ENCODE measurements at places on chromosomes 12 and 14.
A peak's percentile ranks its signal among the peaks of the same experiment; 100 is the strongest.

DNA sequence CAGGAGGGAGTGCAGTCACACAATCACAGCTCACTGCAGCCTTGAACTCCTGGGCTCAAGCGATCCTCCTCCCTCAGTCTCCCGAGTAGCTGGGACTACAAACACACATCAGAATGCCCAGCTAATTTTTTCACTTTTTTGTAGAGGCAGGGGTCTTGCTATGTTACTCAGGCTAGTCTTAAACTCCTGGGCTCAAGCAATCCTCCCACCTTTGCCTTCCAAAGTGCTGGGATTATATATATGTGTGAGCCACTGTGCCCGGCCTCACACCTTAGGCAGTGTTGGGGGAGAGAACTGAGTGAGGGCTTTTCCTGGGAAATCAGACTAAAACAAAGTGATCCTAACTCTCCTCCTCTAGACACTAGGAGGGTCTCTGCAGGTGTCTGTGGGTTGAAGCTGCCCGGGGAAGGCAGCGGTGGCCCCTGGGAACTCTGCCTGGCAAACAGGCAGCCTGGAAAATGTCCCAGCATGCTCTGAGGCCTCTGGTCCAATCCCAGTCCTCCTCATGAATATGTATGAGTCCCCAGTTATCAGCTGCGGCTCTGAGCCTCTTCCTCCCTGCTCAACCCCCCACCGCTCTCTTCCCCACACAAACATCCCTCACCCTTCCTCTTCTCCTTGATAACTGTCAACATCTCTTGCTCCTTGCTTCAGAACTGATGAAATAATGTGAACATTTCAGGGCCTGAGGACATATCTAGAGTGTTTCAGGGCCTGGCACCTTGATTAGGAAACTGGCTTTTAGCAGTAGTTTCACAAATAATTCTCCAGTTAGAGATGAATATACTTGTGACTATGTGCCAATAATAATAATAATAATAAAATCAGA lies 7.9 kb upstream of the NAA25 start:
- peak; percentile 29 for DNase-seq

- no peak for DNase-seq
Measured at GRCh38 chr14:98564006-98564405, 708.0 kb downstream of the BCL11B start.

- DNase-seq: no peak
Measured at GRCh38 chr12:34372003-34372402, 349.7 kb downstream of the ALG10 start.

- DNase-seq: no peak
Measured at GRCh38 chr14:47189911-47190484, 485.4 kb downstream of the MDGA2 start.

DNA sequence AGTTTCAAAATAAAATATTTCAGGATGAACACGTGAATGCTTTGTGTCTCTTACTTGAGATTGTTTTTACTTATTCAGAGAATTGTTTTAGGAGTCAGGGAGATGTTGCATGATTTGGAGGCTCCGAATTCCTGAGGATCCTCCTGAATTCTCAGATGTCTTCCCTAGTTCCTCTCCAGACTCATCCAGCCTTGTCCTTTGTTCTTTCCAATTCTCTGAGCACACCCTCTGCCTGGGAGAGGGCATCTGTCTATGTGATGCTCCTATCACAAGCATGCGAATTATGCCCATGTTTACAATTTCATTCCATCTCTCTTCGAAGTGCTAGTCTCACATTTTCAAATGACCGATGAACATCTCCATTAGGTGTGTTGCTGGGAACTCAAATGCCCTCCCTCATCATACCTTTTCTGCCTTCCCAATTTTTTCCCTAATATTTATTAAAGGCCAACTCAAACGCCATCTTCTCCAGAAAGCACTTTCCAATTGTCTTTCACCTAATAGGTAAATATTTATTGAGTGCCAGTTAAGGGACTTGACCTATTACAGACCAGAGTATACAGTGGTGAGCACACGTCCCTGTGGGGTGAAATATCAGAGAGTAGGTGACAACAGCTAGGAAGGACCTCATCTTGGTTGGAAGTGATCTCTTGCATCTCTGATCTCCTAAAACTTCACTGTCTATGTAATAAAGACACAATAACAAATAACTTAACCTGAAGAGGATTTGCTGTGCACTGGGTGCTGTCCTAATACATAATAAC lies 64.4 kb downstream of the ARF6 start:
- DNase-seq: no peak

DNA sequence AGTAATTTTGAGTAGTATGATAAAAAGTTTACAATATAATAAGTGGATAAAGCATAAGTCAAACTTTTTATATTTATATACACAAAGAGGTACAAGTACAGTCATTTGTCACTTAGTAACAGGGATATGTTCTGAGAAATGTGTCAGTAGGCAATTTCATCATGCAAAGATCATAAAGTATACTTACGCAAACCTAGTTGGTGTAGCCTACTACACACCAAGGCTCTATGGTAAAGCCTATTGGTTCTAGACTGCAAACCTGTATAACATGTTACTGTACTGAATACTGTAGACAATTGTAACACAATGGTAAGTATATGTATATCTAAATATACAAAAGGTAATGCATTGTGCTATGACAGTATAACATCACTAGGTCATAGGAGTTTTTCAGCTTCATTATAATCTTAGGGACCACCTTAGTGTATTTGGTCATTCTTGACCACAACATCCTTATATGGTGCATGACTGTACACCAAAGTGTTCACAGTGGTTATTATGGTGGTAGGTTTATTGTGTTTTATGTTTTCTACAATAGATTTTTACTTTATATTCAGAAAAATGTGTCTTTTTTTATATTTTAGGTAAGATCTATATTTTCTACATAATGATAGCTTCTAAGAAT lies 14.9 kb upstream of the SCFD1 start:
- DNase-seq: no peak

- DNase-seq: no peak
Measured at GRCh38 chr12:125861299-125862281, 796.4 kb downstream of the AACS start.

- DNase-seq: no peak
Measured at GRCh38 chr14:38496092-38496491, 240.2 kb upstream of the CLEC14A start.

DNA sequence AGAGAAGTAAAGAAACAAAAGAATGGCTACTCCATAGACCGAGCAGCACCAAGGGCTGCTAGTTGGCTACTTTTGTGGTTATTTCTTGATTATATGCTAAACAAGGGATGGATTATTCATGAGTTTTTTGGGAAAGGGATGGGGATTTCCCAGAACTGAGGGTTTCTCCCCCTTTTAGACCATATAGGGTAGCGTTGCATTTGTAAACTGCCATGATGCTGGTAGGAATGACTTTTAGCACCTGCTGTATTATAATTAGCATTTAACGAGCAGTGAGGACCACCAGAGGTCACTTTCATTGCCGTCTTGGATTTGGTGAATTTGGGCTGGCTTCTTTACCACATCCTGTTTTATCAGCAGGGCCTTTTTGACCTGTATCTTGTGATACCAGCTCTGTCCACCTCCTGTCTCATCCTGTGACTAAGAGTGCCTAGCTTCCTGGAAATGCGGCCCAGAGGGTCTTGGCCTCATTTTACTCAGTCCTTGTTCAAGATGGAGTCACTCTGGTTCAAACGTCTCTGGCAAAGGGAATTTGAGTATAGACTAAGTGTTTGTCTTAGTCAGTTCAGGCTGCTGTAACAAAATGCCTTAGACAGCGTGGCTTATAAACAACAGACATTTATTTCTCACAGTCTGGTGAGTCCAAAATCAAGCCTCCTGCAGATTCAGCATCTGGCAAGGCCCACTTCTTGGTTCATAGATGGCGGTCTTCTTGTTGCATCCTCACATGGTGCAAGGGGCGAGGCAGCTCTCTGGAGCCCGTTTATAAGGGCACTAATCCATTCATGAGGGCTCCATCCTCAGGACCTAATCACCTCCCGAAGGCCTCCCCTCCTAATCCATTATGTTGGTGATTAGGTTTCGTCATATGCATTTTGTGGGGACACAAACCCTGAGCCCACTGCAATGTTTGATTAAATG lies 348.3 kb upstream of the SFSWAP start:
- no peak for DNase-seq

GRCh38 chr12:119412811-119413794 lies 78.6 kb downstream of the CCDC60 start:
- DNase-seq: peak; percentile 47

DNA sequence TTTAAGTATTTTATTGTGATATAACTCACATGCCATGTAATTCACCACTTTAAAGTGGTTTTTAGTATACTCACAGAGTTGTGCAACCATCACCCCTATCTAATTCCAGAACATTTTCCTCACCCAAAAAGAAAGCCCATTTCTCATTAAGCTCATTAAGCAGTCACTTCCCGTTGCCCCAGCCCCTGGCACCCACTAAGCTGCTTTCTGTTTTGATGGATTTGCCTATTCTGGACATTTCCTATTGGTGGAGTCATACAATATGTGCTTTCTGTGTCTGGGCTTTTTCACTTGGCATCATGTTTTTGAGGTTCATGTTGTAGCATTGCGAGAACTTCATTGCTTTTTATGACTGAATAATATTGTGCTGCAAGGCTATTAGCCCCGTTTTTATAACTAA lies 66.0 kb downstream of the ARL6IP4 start:
- DNase-seq: no peak

DNA sequence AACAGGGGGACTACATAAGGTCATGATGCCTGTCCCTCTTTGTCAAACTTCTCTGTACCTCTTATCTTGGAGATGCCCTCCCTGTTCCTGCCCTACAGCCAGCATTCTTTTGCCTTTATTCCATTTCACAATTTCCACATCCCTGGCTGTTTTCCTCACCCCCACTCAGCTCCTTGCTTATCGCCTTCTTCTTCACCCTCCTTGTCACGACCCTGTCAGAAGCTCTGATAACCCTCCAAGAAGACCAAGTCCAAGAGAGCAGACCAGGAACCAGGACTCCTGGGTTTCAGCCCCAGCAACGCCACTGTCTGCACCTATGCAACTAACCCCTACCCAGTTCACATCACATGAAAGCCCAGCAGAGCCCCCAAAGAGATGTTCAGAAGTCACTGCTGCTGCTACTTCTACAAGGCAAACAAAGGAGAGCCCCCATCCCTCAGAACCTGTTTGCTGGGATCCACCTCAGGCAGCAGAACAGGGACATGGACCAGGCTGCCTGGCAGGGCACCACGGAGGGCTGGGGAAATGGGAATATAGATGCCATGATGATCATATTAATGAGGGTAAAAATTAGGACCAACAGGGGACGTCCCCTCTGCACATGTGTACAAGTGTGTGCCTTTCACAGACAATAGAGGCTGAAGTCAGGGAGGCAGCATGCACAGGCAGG lies 92.8 kb downstream of the SINHCAF start:
- DNase-seq: no peak

DNA sequence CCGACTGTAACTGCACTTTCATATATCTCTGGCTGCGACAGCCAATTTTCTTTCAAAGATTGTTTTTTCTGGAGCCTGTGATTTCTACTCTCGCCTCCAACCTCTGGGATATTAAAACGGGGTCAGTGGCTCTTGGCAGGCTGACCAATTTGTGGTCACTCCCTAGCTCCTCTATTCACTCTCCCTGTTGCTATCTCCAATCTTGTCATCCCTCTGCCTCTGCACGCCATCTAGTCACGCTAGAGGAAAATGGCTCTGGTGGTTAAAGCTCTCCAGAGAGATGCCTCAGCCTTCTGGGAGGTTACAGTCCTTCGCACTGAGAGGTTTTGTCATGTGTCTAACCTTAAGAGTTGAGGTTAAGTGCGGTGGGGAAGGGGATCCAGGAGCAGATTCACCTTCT lies 59.8 kb upstream of the CISTR start:
- DNase-seq: no peak

GRCh38 chr14:20333494-20333841 lies 389 bp upstream of the CCNB1IP1 start:
- DNase-seq: no peak

DNA sequence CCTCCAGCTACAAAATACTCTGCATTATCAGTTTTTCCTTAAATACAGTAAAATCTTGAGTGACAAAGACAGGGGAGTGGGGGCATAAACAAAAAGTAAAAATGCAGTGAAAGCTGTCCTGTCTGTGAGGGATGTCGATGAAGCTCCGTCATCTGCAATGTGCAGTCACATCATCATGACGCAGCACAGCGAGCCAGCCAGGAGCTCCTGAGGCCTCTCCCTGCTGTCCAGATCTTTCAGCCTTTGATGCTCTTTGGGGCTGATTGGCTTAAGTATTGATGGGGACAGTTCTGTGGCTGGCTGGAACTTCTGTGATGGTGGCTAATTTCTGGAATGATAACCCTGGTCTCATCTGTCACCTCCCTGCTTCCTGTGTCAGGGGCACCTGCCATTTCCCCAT lies 54.6 kb upstream of the TRAF3 start:
- DNase-seq: no peak

DNA sequence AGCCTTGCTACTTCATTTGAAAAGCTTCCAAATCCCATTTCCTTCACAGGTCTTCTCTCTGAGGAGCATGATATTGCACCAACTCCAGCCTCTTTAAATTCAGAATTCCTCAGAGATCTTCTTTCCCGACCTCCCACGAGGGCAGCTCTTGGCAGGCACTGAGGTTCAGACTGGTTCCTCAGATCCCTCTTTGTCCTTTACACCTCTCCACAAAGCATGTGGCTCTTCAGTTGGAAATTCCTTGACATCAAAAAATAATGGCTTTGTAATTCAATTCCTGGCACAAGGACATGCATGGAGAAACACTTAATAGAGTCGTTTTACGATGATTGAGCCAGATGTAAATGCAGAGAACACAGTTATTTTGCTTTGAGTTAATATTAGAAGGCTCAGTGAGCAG lies 63.2 kb upstream of the TMX1 start:
- no peak for DNase-seq

- no peak for DNase-seq
Measured at GRCh38 chr12:51811203-51812202, 37.0 kb downstream of the FIGNL2 start.

DNA sequence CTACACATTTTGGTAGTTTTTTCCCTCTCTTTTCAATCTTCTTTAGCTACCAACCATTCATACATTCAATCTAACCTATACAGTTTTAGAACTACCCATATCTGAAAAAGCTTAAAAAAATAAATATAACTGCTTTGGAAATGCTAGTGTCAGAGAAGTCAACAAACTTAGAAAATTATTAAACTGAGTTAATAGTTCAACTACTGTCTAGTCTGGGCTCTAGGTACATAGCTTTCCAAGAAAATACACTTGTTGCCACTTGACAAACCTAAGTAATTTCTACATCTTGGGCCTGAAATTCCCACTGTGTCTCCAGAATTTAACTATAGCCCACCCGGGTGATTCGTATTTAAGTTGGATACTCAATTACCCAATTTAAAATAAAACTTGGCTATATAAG lies 22.1 kb downstream of the GTF2A1 start:
- DNase-seq: no peak

DNA sequence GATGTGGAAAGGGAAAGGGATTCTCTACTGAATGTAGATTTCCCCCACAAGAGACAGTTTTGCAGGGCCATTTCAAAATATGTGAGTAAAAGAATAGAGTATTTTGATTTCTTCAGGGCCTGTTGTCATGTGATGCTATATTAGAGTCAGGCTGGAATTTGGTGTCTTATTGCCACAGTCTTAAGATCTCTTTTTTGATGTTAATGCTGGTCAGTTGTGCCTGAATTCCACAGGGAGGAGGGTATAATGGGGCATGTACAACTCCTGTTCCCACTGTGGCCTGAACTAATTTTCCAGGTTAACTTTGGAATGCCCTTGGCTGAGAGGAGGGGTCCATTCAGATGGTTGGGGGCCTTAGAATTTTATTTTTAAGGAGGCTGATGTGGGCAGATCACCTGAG lies 111.0 kb upstream of the MAX start:
- DNase-seq: peak; percentile 32
